Stimulated activated CD8-positive, alpha-beta memory T cell treated with anti-CD3 and anti-CD28 coated beads, Interleukin-7, amount 100 ng/mL, for 1 hour (primary cell): ENCODE measurements at places on chromosomes 2 and 18.

DNA sequence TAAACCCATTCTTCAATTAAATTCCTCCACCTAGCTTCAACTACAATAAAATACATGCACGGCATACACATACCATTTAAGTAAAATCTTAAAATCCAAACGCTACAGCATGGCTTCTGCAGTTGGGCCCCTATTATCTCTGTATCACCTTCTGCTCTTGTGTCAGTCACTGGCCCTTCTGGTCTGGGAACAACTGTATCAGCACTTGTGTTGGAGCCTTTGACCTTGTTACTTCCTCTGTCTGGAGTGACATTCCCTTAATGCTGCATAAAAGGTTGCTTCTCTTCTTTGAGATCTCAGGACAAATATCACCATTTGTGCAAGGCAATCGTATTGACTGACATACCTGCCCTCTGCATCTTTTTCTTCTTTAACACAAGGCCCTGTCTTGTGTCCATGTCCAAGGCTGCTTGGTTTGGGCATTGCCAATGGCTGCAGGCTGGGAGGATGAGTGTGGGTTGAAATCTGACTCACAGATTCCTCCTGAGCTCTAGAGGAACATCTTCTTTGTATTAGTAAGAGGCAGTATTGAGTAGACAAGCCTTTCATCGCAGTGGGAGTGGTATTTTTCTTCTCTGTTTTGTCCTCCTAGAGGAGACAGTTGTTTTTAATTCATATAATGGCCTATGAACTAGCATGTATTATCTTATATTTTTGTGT, 267.8 kb upstream of the TRIB2 start:
- DNase-seq, result no peak

DNA sequence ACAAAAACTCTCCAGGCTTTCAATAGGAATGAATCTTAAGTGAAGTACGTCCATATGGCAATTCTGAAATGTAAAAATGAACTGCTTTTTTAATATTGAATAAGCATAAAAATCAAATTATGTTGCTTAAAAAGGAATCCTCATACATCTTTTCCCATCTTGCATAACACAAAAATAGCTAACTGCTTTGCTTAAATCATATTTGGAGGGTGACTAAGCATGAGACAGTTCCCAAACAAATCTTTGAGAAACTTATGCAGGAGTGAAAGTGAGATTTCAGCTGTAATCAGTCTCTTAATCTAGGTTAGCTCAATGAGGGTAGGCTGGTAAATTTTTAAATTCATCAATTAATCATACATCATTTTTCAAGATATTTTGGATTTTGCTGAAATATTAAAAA, 111.5 kb downstream of the MBD5 start:
- DNase-seq, result no peak

DNA sequence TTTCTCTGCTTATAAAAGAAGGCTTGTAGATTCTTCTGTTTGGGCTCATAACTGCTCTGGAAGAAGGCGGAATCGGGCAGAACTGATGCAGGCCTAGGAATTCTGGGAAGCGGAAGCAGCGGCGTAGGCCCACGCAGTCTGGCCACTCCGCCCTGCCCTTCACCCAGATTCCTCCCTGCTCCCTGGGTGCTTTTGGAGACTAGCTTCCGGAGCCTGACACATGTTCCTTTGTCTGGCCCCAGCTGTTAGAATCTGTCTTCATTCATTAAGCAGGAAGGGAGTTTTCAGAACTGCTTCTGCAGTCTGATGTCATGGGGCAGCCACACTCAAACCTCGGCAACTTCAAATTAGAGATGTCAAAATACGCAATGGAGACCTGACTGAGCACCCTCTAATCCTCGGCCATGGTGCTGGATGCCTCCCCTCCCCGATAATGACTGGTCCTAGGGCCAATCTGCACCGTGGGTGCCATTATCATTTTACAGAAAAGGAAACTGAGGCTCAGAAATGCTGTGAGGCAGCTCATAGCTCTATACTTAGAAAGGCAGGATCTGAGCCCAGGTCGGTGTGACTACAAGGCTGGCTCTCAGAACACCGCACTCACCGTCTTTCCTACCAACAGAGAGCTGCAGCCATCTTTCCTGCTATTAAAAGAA, 275.7 kb downstream of the MYCN start:
- DNase-seq, result no peak

DNA sequence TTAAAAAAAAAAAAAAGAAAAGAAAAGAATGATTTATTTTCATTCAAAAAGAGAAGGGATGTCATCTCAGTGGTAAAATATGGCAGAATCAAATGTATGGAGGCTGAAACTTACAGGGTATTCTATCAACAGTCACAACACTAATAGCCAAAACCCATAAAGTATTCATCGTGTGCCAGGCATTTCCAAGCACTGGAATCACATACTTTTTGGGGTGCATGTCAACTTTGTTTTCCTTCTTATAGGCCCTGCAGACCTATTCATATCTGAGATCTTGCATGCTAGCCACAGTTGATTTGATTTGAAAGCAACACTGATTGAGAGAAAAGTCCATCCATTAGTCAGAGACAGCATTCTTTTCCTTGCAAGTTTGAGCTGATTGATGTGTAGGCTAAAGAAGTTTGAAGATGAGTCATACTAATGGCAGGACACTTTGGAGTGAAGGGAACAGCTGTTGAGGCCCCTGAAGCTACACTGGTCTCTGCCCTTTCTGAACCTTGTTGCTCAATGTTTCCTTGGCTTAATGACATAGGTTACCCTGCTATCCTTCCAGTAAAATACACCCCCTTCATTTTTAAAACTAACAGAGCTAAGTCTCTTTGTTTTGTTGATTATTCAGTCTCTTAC, 22.0 kb downstream of the KATNAL2 start:
- DNase-seq, result no peak

- no peak for DNase-seq
These were observed 51.7 kb downstream of the GFPT1 start for GRCh38 chr2:69335311-69335710.

GRCh38 chr2:146457221-146457620, 1387.6 kb upstream of the ACVR2A start:
- DNase-seq, result no peak

- DNase-seq, result no peak
These were observed 41.3 kb downstream of the SCG2 start for GRCh38 chr2:223560749-223561435.

GRCh38 chr2:221212105-221212504, 360.0 kb downstream of the EPHA4 start:
- no peak for DNase-seq

DNA sequence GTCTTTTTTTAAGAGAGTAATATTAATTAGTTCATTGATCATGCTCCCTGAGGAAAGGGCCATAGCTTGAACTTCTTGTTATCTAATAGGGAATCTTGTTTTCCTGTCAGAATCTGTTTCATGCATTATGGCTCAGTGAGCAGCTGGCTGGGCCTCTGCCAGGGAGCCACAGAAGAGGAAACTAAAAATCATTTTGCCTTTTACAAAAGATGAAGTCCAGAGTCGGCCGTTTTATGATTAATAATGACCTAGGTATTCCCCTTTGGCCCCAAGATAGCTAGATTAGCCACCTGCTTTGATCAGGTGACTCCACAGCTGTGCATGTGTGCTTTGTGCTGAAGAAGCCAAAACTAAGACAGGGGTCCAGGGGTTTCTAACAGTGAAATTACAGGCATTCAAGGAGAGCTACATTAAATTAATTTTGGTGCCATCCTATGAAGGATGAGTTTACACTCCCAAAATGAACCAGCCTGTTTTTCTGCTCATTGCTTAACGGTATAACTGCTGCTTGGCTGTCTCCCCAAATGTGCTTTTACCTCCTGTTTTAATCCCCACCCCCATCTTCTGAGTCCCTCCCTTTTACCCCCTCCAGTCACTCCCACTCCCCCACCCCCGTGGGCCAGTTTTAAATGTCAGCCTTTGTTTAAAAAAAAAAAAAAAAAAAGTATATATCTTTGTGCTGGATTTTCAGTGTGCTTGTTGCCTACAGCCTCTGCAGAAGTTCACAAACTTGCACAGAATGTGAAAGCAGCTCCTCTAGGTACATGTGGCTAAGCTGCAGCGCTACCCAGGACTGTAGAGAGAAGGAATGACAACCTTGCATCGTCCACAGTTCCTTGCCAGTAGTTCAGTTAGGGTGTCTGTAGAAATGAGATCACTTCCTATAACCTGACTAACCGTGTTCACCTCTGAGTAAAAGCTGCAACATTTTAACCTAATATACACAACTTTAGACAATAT, 93.1 kb downstream of the CABLES1 start:
- no peak for DNase-seq
